ENCODE measurements at places on chromosomes 12 and 14.
A peak's percentile ranks its signal among the peaks of the same experiment; 100 is the strongest.

GRCh38 chr12:46982629-46983392, 96.6 kb upstream of the PCED1B start:
- DNase-seq: no peak

- DNase-seq: no peak
Measured at GRCh38 chr12:100955139-100955538, 160.6 kb downstream of the ANO4 start.

GRCh38 chr12:96108321-96108720, 72.9 kb upstream of the LTA4H start:
- DNase-seq: peak; percentile 17

GRCh38 chr14:69079747-69080146, 73.2 kb downstream of the DCAF5 start:
- DNase-seq: no peak

DNA sequence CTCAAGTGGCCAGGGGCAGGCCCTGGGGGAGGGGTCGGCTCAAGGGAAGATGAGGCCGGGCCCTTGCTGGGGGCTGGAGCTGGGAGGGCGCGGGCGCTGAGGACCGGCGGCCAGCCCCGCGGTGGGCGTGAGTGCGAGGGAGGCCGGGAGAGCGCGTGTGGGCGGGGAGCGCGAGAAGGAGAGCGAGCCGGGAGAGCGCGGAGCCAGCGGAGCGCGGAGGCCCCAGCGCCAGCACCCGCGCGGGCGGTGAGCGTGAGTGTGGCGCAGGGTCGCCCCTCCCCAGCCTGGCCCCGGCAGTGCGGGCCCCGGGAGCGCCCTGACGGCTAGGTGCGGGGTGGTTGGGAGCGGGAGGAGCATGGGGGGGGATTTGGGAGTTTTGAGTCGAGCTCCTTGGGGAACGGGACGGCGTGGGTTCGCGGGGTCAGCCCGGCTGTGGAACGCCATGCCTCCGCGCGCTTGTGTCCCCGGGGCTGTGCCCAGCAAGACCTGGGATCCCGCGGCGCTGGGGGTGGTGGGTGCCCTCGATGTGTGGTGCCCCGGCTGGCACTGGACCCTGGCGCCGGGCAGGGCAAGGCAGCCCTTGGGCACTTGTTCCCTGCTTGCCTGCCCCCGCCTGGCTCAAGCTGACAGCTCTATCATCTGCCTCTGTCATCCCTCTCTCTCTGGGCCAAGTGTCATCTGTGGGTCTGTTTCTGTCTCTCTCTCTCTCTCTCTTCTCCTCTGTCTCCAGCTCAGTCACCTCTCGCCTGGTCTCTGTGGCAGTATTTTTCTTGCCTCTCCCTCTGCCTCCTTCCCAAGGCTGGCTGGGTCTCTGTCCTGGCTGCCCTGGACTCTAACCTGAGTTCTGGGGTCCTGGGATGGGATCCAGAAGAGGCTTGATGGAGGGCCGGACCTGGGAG, at the start of gene LBHD2:
LBHD2 (plus strand) TSS at position 190 of the 899 bp plus-strand sequence. CDS start 1,803 bp downstream, outside the sequence.
- no peak for DNase-seq

GRCh38 chr12:125129591-125130255, 64.5 kb downstream of the AACS start:
- no peak for DNase-seq

DNA sequence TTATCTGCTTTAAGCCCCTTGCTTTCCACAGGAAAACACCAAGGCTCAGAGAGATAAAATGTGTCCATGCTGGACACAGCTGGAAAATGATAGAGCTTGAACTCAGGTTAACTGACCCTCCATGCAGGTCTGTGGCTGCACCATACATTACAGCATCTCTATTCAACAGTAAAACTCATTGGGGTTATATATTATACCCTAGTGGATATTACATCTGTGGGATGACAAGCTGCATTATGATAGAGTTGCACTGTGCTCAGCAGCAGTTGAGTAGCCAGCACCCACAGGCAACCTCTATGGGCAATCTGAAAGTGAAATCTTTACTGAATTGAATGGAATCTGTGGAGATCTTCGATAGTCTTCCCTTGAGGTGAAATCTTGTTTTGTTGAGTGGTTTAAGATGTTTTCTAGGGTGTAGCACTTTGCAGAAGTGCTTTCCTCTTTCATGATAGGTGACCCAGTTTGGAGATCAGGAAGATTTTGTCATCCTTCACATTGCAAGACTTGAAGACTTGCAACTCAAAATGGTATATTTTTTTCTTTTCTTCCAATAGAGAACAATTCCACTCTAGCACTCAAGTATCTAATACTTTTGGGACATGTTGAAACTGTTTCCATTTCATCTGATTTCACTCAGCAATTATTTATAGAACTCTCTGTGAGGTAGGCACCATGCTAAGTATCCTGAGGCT, 389.2 kb downstream of the RAD51B start:
- DNase-seq: no peak

GRCh38 chr12:11668611-11669010, 19.1 kb downstream of the ETV6 start:
- DNase-seq: no peak

DNA sequence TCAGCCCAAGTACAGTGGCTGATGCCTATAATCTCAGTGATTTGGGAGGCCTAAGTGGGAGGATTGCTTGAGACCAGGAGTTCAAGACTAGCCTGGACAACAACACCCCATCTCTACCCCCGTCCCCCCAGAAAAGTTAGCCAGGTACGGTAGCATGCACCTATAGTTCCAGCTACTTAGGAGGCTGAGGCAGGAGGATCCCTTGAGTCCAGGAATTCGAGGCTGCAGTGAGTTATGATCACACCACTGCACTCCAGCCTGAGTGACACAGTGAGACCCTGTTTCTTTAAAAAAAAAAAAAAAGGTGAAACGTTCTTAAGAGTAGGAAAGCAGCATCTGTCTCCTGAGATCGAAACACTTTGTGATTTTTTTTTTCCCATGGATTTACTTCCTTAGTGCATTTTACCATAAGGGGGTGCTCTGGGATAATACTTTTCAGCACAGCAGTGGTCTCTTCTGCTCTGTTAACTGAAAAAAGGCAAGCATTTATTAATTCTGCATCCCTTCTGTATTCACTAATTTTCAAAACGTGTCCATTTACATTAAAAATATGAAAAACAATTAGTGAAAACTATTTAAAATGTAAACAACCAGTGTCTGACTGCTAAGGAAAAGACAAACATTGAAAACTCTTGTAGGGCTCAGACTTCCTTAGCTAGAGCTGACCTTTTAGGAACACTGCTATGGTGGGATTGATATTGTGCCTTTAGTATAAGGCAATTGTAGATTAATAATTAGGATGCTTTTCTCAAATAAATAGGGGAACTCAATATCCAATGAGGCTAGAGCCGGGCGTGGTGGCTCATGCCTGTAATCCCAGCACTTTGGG, 31.2 kb upstream of the USP44 start:
- no peak for DNase-seq

DNA sequence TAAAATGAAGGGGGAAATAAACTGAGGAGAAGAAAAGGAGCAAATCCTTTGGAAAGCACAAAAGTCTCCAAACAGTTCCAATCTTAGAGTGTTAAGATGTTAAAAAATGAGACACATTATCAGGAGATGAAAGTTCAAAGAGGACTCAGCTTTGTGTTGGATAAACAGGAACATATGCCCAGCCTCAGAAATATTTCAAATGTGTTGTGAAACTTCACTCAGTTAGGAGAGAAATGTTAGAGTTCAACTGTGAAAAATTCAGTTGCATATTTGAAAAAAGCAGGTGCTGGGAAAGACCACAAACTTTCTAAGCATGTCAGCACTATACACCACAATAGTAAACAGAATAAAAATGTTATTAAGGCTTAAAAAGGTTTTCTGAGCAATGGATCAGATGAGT, 136.8 kb upstream of the PRKD1 start:
- no peak for DNase-seq

DNA sequence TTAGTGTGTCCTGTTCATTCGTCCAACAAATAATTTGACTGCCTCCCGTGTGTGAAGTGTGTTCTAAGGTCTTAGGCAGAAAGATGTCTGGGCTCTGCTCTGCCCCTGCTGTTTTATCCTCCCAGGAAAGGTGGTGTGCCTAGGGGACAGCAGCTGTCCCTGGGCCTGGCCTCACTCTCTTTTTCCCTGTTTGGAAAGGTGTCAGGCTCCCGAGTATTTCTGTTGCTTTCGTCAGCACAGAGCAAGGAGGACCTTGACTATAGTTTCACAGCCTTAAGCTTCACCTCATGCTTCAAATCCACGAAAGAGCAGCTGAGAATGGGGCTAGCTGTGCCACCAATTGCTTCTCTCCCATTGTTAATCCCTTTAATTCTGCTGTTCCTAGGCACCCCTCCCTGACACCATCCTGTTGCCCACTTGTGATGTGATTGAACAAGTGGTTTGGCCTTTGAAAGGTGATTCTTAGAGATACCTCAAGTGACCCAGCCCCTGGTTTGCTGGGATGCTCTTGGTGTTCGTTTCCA, 54.2 kb downstream of the TGFB3 start:
- DNase-seq: no peak

GRCh38 chr12:45939759-45940158, 50.6 kb downstream of the SCAF11 start:
- DNase-seq: no peak

Data from activated effector memory CD4-positive, alpha-beta T cell treated with Interleukin-2 at 50 U/mL for 16 hours (primary cell).